ENCODE measurements at places on chromosomes 6 and 20.

- no peak for DNase-seq
Observed at GRCh38 chr6:111894951-111895350, 21.7 kb upstream of the FYN start.

DNA sequence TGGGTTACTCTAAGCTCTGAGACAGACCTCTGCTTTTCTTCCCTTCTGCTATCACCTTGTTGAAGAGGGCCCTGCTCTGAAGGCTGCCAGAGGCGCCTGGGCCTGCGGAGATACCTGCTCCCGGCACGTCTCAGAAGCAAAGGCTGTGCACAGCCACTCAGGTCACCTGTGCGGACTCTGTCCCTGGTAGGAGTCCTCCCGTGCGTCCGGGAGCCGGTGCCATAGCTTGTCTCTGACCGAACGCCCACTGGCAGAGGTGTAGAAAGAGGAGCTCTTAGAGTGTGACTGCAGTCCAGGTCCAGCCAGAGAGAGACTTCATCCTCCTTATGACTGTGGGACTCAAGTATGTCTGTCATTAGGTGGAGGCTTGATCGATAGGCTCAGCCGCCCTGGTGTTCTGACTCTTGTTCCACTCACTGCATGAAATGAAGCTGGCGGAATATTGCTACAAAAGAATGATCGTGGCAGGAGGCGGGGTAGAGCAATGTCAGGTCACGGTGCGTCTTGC is 51.0 kb upstream of the UNC93A start:
- DNase-seq: no peak

GRCh38 chr20:48310305-48310704 is 517.5 kb downstream of the PREX1 start:
- no peak for DNase-seq

- no peak for DNase-seq
Observed at GRCh38 chr6:105624021-105624420, 221.1 kb upstream of the PREP start.

GRCh38 chr6:5442916-5443315 is 181.6 kb downstream of the FARS2 start:
- DNase-seq: no peak

- peak; percentile 0 for DNase-seq
Observed at GRCh38 chr6:101011186-101011585, 130.1 kb upstream of the ASCC3 start.

GRCh38 chr6:14713008-14713960 is 532.6 kb upstream of the JARID2 start:
- DNase-seq: no peak

DNA sequence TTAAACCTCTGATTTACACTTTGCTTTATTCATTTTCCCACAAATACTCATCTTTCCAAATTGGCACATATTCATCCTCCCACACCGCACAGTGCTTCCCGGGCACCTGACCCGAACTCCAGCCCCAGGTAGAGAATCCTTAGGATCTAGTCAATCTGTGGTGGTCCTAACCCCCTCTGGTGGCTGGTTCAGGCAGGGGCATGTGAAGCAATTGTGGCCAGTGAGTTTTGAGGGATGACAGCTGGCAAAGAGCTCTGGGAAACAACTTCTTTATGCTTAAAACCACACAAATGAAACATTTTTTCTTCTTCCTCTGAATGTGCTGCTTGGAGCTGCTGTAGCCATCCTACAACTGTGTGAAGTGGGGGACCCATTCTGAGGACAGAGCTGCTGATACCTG is 54.7 kb downstream of the ELOVL5 start:
- no peak for DNase-seq

- peak; percentile 55 for DNase-seq
Observed at GRCh38 chr20:53578492-53579222, 15.0 kb downstream of the ZNF217 start.

DNA sequence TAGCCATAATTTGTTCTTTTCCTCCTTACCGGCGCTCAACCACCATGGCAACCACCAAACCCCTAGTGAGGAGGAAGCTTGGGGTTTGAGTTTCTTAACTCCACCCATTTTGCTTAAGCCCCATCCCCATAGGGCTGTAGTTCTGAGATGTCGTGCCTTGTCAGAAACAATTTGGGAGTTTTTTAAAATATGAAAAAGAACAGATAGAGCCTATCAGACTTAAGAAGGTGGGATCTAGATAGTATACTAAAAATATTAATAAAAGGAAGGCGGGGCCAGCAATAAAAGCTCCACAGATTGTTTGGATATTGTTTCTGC is 5.6 kb downstream of the BRD2 start:
- DNase-seq: no peak

- no peak for DNase-seq
Observed at GRCh38 chr20:35319871-35320197, 27.6 kb upstream of the FAM83C start.

- no peak for DNase-seq
Observed at GRCh38 chr6:14072084-14072483, 45.5 kb upstream of the CD83 start.

DNA sequence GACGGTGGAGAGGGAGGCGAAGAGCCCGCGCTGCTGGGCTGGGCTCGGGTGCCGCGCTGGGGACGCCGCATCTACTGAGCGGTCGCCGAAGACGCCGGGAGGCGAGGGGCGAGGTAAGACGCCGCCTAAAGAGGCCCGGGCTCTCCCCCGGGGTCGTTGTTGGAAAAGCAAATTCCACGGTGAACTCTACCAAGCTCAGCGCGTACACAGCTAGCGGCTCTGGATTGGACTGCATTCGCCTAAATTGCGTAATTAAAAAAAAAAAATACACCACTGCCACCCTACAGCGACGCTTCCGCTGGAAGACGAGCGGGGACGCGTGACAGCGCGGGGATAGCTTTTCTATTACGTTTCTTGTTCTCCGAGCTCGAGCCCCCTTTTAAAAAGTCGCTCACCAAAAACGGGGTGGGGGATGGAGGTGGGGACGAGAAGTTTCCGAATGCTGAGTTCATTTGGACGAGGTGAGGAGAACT is 92.0 kb upstream of the PRDM1 start:
- no peak for DNase-seq
